ENCODE measurements at places on chromosomes 4 and X.

GRCh38 chr4:52032005-52032404 is 6.1 kb downstream of the SGCB start:
- peak; percentile 1 for DNase-seq

- DNase-seq, result no peak
Observed at GRCh38 chrX:53732797-53733196, 46.3 kb upstream of the HUWE1 start.

DNA sequence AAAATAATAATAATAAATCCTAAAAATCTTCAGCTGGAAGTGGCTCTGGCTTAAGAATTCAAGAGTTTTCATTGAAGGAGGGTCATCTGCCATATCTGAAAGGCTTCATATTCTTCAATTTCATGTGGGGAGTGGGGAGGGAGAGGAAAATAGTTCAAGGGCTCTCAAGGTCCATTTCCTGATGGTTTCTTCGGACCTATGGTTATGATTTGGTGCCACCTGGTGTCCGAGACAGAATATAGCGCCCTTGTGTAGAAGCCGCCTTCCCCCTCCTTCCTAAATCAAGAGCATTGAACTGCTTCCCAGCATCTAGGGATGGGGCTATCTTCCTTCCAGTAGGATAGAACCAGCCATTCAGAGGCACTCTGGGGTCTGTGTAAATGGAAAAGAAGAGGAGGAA is 34.3 kb downstream of the NLGN3 start:
- DNase-seq, result peak; percentile 4

GRCh38 chr4:10461091-10461849 is 4.0 kb upstream of the ZNF518B start:
- peak; percentile 71 for DNase-seq

DNA sequence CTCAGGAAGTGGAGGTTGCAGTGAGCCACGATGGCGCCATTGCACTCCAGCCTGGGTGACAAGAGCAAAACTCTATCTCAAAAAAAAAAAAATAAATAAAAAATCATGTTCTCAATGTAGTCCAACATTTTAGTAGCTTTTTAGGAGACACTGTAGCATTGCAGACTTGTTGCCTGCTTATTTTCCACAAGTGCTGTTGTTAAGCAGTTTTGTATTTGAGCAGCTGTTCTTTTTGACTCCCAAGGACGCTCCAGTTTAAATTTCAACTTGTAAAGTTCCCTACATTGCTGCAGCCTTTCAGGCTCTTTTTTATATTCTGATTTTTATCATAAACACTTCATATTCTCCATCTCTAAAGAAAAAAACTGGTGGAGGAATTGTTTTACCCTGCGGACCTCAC is 83.1 kb downstream of the PPEF2 start:
- DNase-seq, result no peak

DNA sequence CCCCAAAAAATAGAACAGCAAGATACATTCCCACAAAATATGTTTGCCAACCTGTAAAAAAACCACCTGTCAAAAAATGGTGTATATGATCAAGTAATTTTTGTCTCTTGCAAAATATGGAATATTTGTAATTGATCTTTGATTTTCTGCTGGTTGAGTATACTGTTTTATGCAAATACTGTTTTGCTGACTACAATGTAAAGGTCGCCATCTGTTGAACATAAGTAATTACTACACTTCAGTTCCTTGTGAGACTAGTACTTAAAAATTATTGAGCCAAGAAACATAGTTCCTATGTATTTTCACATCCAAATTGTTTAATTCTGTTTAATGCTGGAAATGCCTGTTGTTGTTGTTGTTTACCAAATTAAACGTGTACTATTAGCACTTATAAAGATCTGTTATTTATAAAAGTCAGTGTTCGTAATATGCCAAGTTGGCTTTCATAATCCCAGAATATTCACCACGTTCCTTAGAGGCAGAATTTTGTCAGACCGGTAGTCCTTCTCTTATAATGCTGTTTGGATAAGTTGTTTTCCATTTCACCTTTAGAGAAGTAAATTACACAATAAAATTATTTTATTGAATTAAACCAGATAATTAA is 144.2 kb downstream of the PDLIM5 start:
- DNase-seq, result peak; percentile 3

DNA sequence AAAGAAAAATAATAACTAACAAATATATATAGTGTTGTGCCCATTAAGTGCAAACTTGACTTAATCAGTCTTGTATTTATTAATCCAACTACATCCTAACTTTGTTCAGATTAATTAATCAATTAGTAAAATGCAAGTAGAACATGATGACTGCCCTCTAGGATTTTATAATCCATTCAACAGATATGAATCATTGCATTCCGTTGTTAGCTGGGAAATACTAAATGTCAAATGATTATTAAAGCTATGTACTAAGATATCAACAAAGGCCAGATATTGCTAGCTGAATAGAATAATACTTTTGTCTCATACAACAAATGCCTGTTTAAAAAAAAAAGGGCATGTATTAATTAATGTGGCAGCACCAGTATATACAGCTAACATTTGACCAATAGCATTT is 1366.3 kb downstream of the STIM2 start:
- DNase-seq, result no peak

- DNase-seq, result no peak
Observed at GRCh38 chr4:100098681-100099080, 91.6 kb downstream of the DDIT4L start.

DNA sequence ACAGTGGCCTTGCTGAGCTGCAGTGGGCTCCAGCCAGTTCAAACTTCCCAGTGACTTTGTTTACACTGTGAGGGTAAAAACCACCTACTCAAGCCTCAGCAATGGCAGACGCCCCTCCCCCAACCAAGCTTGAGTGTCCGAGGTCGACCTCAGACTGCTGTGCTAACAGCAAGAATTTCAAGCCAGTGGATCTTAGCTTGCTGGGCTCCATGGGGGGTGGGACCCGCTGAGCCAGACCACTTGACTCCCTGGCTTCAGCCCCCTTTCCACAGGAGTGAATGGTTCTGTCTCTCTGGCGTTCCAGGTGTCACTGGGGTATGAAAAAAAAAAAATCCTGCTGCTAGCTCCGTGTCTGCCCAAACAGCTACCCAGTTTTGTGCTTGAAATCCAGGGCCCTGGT is 168.9 kb upstream of the INTU start:
- no peak for DNase-seq
